KG1 (cell line): ENCODE measurements at places on chromosomes 12 and 14.

DNA sequence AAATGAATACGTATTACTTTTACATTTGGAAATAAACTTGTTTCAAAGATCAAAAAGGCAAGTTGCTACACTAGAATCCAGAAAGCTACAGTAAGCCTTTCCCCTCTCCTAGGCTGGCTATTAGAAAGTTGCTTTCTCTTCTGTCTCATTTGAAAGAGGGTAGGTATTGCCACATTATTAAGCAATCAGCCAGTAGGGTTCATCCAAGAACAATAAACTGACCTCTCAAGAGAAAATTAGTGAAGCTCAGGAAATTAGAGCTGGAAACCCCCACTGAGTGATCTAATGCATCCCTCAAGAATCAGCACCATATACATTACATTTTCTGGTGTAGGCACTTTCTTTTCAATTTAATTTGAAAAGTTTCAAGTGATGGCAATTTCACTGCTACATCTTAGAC is 4.5 kb upstream of the TMEM233 start:
- no peak for DNase-seq

- DNase-seq, result no peak
Measured at GRCh38 chr14:96511146-96511545, 9.0 kb downstream of the PAPOLA start.

- DNase-seq, result no peak
Measured at GRCh38 chr14:105023791-105024480, 3.1 kb upstream of the CDCA4 start.

DNA sequence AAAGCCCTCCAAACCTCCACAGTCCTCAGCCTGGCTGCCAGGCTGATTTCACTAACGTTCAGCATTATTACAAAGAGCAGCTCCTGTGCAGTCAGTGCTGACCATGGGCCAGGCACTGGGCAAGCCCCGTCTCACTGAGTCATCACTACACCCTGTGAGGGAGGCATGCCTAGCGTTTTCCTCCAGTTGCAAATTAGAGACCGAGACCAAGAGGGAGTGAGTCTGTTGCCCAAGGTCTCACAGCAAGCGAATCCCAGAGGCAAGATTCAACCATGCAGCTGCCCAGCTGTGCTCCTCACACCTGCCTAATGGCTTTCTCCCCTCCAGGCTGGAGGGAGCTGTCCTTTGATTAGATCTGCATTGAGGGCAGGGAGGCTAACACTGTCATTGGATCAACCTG is 229.3 kb upstream of the LHX5 start:
- DNase-seq, result no peak

DNA sequence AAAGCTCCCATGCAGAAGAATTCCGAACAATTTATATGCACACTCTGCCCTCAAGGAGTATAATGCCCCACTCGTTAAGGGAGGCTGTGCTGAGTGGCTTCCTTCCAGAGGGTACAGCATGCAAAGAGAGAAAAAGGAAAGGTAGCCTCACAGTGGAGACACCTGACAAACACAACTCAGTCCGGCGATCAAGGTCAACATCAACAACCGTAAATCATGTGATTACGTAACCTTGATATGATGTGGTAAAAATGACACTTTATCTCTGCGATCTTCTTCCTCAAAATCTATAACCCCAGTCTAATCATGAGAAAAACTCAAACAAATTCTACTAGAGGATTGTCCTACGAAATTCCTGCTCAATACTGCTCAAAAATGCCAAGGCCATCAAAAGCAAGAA is 400.5 kb upstream of the CCDC196 start:
- DNase-seq, result no peak

- DNase-seq, result no peak
Measured at GRCh38 chr12:60539592-60539991, 943.8 kb downstream of the SLC16A7 start.

DNA sequence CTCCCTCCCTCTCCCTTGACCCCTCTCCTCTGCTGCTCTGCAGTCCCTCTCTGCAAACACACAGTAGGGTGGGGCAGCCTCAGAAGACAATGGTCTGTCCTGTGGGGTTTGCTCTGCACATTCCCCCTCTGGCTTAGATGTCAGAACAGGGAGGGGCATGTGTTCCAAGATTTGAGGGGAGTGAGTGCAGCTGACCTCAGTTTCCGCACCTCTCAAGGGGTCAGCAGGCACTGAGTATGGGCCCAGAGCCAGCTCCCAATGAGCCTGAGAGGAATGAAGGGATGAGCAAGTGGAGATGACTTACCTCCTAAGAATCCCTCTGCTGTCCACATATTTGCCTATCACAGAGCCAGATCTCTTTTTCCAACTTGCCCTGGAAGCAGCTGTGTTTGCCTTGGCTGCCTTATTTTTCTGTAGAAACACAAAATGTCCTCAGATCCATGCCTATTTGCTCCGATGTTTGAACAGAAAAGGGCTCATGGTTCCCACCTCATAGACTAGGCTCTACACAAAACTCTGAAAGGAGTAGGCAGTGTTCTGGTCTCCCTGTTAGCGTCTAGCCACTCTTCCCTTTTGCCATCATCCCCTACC is 111.4 kb downstream of the CRACR2A start:
- no peak for DNase-seq

DNA sequence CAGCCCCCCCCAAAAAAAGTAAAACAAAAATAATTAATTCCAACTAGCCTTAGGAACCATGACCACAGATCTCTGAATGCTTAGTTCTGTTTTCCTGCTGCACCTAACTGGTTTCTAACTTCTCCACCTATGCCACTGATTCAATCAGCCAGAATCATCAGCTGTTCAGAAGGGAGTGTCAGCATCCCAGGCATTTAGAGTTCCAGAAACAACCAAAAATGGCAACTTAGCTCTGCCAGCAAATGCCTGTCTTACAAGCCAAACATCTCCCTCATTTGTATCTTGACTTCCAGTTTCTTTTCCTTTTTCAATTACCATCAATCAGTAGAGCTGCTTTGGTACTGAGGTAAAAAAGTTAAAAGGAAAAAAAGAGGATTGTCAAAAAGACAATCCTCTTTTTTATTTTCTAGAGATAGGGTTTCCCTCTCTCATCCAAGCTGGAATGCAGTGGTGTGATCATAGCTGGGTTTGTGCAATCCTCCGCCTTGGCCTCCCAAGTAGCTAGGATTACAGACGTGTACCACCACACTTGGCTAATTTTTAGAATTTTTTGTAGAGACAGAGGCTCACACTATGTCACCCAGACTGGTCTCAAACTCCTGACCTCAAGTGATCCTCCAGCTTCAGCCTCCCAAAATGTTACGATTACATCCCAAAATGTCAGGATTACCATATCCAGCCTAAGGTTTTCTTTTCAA is 45.2 kb upstream of the ISM2 start:
- DNase-seq, result no peak

DNA sequence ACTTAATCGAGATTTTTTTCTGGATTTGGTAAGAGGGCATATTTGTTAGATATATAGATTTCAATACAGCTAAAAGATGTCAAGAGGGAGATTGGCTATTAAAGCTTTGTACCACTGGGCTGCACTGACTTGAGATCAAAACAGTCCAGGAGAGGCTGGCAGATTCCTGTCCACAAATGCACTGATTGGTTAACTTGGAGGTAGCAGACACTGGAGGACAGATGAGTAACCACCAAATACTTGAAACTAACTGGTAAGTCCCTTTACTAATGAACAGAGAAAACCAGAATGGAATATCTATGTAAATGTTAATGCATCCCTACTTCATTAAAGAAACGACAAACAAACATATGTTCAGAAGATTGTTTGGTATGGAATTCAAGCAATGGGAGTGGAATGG is 416.6 kb downstream of the LRIG3 start:
- DNase-seq, result no peak

GRCh38 chr14:104196461-104197140 is 58.2 kb downstream of the KIF26A start:
- DNase-seq, result no peak

GRCh38 chr12:14714437-14714836 is 18.0 kb upstream of the GUCY2C start:
- no peak for DNase-seq

- DNase-seq, result no peak
Measured at GRCh38 chr12:106022568-106023012, 116.2 kb downstream of the NUAK1 start.

GRCh38 chr12:104452087-104452486 is 4.7 kb upstream of the CHST11 start:
- no peak for DNase-seq

- DNase-seq, result no peak
Measured at GRCh38 chr14:71400871-71401321, 493.6 kb downstream of the PCNX1 start.
